ENCODE measurements at places on chromosomes 6 and 20. TPM values are rescaled to one million over a fixed set of nuclear protein-coding genes. Genes with fewer than 3 reads are reported as not detected.

ECT2L gene
- total RNA-seq: not detected

FAM83B gene
- total RNA-seq: not detected

DNA sequence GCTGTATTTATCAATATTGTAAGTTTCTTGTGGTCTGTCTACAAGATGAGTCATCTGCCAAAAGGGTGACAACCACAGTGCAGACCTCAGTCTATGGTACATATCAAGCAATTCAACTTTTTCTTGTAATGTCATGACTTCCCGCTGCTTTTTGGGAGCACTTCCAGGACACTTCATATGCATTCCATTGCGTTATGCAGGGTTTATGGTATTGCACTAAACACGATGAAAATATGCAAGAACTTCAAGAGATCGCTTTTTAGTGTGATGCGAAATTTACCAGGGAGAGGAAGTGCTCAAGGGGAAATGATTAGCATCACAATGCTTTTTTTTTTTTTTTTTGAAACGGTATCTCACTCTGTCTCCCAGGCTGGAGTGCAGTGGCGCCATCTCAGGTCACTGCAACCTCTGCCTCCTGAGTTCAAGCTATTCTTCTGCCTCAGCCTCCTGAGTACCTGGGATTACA lies 166.5 kb downstream of the TFAP2A start:
- peaks cover 38% of the 10 kb centered on the region for H3K27me3 ChIP-seq
- H3K4me3 ChIP-seq: no peak overlapping the region
- no peaks in the 10 kb centered on the region for H3K36me3 ChIP-seq
- no peaks in the 10 kb centered on the region for H3K4me1 ChIP-seq
- H3K27ac ChIP-seq: no peak overlapping the region
- no peak for DNase-seq

DNA sequence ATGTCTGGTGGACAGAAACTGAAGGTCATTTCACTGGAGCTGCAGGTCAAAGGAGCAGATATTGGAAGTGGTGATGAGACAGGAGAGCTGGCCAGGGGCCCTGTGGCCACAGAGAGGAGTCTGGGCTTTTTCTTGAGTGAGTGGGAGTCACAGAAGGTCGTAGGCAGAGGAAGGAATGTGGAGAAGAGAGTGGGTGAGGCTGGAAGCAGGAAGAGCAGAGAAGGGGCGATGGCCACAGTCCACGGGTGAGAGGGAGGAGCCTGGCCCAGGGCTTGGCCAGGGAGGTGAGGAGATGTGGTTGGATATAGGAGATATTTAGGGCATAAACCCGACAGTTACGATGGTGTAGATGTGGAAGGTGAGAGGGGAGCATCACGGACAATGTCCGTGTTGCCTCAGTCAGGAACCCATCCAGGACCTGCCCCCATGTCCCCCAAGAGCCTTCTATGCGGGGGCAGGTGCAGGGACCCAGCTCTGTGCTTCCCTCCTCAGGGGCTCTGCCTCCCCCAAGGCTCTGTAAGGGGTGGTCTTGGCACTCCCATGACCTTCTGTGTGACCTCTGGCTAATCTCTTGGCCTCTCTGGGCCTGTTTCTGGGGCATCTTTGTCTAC lies 150.5 kb upstream of the PTPN1 start:
- DNase-seq: peak; percentile 50
- H3K27me3 ChIP-seq: peaks cover 4% of the 10 kb centered on the region
- no peak overlapping the region for H3K4me3 ChIP-seq
- H3K27ac ChIP-seq: no peak overlapping the region
- no peaks in the 10 kb centered on the region for H3K36me3 ChIP-seq
- no peaks in the 10 kb centered on the region for H3K4me1 ChIP-seq

DNA sequence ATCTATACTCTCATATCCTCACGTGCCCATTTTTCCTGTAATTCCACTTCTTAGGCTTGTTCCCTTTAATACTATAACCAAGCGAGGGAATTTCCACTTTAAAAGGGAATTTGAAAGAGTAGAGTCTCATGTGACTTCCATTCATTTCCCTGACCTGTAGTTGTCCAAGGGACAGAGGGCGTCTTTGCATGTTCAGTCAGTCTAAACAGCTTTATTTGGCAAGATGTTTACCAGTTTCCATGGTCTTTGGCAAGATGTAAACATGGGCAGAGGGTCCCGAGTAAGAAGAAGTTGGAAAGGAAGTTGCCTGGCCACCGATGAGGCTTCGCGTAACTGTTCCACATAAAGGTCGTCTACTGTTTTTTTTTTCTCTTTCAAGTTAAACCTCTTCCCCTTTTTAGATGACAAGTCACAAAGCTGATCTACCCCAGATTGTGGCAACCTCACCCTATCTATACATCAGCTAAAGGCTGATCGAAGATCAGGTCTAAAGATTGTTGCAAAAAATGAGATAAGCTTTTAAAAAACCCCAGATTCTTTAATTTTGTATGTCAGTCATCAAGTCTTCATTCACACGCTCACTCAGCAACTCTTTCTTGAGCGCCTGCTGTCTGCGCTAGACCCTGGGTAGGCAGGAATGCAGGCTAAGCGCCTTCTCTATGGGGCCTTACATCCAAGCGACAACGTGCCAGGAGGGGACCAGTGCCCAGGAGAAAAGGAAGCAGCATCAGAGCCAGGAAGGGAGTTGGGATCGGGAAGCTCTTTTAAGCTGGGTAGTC lies 31.7 kb upstream of the CCR6 start:
- peaks cover 12% of the 10 kb centered on the region for H3K36me3 ChIP-seq
- H3K4me1 ChIP-seq: peaks cover 74% of the 10 kb centered on the region

GRCh38 chr6:118876198-118876597 lies 17.8 kb upstream of the ASF1A start:
- no peak overlapping the region for H3K27ac ChIP-seq
- H3K27me3 ChIP-seq: no peaks in the 10 kb centered on the region
- DNase-seq: no peak

DNA sequence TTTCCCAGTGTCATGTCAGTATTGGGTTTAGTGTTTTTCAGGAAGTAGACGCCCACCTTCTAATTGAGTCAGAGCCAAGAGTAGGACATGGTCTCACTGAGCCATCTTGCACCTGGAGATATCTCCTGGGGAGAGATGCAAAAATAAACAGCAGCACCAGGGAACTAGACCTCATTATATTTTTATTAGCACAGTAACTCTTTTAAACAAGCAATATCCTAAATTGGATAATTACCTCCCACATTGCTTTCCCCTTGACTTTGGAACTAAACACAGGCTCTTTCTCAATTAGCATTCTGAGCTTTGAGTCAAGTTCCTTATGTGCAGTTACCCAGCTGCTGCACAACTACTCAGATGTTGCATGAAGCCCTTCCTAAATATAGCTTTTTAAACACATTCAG lies 175.4 kb downstream of the IBTK start:
- H3K4me3 ChIP-seq: no peak overlapping the region
- no peaks in the 10 kb centered on the region for H3K4me1 ChIP-seq
- no peaks in the 10 kb centered on the region for H3K36me3 ChIP-seq
- no peak overlapping the region for H3K27ac ChIP-seq
- DNase-seq: no peak

GRCh38 chr20:52054123-52054522 lies 137.5 kb downstream of the ZFP64 start:
- H3K36me3 ChIP-seq: peaks cover 29% of the 10 kb centered on the region
- no peak for DNase-seq
- H3K27ac ChIP-seq: no peak overlapping the region
- H3K4me1 ChIP-seq: no peaks in the 10 kb centered on the region

GRCh38 chr20:44911264-44911921 lies 1.5 kb downstream of the PABPC1L start:
- H3K4me1 ChIP-seq: peaks cover 43% of the 10 kb centered on the region
- peaks cover 3% of the 10 kb centered on the region for H3K36me3 ChIP-seq
- DNase-seq: peak; percentile 40
- peak overlapping the region; percentile 49 for H3K4me3 ChIP-seq

MYCT1 gene
- total RNA-seq: not detected

PSORS1C1 gene
- not detected for total RNA-seq

CALHM6 gene
- total RNA-seq: 4.8 TPM

SMOC2 gene
- not detected for total RNA-seq

DNA sequence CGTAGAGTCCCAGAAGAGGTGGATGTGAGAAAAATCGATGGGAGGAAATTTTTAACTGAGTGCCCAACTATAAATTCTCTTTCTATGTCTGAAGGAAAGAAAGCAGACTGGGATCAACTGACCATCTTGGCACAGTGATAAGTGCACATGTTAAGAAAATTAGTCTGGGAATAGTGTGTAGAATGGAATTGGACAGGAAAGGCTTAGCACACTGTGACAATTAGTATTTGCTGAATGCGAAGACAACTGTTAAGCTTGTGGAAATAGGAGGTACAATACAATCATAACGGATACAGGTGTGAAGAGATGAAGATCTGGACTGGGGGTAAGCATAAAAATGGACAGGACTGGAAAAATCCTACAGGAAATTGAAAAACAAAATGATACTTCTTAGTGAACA lies 114.3 kb downstream of the FAM50B start:
- H3K36me3 ChIP-seq: no peaks in the 10 kb centered on the region
- no peak overlapping the region for H3K4me3 ChIP-seq
- H3K27me3 ChIP-seq: no peaks in the 10 kb centered on the region

GRCh38 chr6:26598267-26598666 lies 1.5 kb downstream of the ABT1 start:
- H3K4me1 ChIP-seq: peaks cover 28% of the 10 kb centered on the region
- no peak for DNase-seq
- no peak overlapping the region for H3K4me3 ChIP-seq
- H3K27ac ChIP-seq: peak overlapping the region; percentile 53
- H3K36me3 ChIP-seq: no peaks in the 10 kb centered on the region

DNA sequence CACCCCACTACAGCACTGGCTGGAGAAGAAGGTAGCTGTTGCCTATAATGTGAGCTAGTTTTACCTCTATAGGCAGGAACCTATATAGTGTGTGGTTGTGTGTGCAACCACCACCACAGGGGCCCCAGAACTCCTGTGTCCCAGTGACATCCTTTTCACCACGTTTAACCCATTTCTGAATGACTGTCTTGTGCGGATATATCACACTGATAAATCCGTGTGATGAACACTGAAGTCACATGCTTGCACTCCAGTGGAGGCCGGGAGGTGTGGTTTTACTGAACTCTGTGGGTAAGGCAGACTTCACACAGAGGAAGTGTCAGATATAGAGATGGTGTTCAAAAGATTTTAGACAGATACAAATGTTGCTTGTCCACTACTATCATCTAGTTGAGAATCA lies 32.5 kb downstream of the SDHAF4 start:
- H3K4me3 ChIP-seq: no peak overlapping the region
- H3K36me3 ChIP-seq: no peaks in the 10 kb centered on the region
- no peak overlapping the region for H3K27ac ChIP-seq
- H3K27me3 ChIP-seq: no peaks in the 10 kb centered on the region
- no peaks in the 10 kb centered on the region for H3K4me1 ChIP-seq

GRCh38 chr6:165846123-165846966 lies 183.3 kb upstream of the PDE10A start:
- no peak for DNase-seq
- H3K27me3 ChIP-seq: peaks cover 55% of the 10 kb centered on the region
- no peak overlapping the region for H3K4me3 ChIP-seq
- H3K4me1 ChIP-seq: peaks cover 8% of the 10 kb centered on the region

DNA sequence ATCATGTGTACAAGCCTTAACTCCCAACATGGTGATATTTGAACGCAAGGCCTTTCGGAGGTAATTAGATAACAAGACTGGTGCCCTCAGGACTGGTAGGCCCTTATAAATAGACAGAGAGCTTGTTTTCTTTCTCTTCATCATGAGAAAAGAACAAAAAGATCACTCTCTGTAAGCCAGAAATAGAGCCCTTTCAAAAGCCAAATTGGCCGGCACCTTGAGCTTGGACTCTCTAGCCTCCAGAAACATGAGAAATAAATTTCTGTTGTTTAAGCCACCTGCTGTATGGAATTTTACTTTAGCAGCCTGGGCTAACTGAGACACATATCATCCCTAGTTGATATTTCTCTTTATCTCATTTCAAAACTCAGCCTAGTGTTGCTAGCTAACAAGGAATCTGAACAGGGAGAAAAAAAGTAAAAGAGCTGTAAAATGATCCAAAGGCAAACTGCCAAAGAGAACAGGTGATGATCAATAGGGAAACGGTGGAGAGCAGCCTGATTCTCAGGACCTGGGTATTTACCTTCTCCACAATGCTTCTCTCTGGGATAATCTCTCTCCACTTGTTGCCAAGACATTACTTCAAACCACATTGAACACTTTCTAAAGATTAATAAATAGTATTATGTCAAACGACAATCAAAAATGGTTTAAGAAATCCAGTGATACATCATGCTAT lies 6.1 kb downstream of the COL21A1 start:
- H3K27me3 ChIP-seq: no peaks in the 10 kb centered on the region
- H3K36me3 ChIP-seq: no peaks in the 10 kb centered on the region
- H3K4me3 ChIP-seq: no peak overlapping the region

DNA sequence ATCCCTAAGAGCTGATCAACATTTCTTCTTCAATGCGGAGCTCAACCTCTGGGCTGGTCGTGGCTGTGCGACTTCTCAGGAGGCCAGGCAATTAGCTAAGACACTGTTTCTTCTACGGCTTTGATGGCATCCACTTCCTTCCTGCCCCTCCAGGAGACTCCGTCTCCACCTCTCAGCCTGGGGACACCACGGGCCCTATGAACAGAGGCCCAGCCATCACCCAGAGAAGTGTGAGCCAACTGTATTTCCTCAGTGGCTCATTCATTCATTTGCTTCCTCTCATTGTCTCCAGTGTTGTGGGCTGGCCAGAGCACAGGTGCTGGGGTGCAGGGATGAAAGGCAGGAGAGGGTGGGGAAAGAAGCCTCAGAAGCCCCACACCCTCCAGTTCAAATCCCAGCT lies 51.8 kb upstream of the APCDD1L start:
- H3K4me1 ChIP-seq: peaks cover 8% of the 10 kb centered on the region
- H3K36me3 ChIP-seq: no peaks in the 10 kb centered on the region
- H3K27ac ChIP-seq: no peak overlapping the region
- H3K27me3 ChIP-seq: no peaks in the 10 kb centered on the region

DNA sequence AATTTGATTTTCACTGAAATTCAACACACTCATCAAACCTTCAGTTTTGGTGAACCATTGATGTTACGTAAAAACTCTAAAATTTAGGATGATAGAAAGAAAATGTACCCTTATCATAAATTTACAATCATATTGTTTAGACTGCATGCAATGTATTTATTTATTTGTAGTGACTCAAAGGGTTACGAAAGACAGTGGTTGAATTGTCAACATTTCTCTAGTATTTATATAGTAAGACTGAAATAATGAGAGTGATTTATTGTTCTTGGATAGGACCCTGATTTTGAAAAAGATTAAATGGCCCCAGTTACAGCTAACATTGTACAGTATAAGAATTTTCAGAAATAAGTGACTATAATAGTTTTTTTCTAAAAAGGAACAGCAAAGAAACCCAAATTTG lies 591.5 kb downstream of the RFPL4B start:
- H3K27me3 ChIP-seq: no peaks in the 10 kb centered on the region
- H3K27ac ChIP-seq: no peak overlapping the region
- no peaks in the 10 kb centered on the region for H3K36me3 ChIP-seq
- no peak overlapping the region for H3K4me3 ChIP-seq

GRCh38 chr20:55070001-55070400 lies 594.6 kb downstream of the DOK5 start:
- no peaks in the 10 kb centered on the region for H3K4me1 ChIP-seq
- no peak overlapping the region for H3K27ac ChIP-seq
- no peak for DNase-seq
- H3K4me3 ChIP-seq: no peak overlapping the region

LGSN gene
- 0.08 TPM for total RNA-seq
